Astrocyte of the spinal cord (primary cell): ENCODE measurements at places on chromosomes 7 and 10.
A peak's percentile ranks its signal among the peaks of the same experiment; 100 is the strongest.

DNA sequence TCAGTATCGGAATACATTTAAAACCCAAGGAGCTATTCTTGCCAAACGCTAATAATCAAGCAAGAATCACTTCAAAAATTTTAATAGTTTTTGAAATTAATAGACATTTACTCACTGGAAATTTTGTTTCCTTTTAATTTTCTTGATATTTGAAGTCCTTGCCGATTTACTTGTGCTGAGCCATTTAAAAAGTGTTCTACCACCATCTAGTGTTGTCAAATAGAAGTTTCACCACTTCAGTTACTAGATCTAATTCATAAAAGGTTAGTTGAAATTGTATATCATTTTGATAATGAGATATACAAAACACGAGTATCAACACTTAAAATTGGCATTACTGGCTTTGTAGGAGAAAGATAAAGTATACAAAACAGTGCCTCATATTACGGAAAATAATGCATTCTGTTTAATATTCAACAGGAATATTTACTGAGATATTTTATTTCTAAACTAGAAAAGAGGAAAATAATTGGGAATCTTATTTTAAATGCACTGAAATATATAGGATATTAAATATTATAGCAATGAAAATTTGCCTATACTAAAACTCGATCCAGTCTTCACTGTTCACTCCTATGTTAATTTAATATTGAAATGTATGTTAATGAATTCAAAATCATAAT is 664.8 kb upstream of the SEMA3D start:
- DNase-seq = peak; percentile 63

- no peak for DNase-seq
These were observed 10.4 kb upstream of the ZNF22 start for GRCh38 chr10:44990302-44990655.

DNA sequence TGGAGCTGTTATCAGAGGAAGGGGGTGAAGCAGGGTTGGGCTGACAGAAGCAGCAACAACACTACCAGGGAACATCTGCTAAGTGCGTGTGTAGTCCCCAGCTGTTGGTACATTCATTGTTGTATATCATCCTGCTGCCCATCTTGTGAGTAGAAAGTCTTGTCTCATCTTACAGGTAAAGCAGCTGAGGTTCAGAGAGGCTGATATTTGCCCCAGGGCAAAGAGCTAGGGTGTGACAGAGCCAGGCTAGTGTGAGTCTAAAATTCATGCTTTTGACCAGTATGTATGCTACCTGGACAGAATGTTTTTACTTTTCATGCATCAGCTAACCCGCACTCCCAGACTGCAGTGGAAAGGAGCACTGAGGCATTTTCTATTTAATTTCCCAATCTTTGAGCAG is 221.6 kb downstream of the STK31 start:
- no peak for DNase-seq

GRCh38 chr10:43292755-43293676 is 26.2 kb upstream of the RASGEF1A start:
- DNase-seq = peak; percentile 42

- DNase-seq = no peak
These were observed 65.9 kb upstream of the RSU1 start for GRCh38 chr10:16883084-16883483.

- peak; percentile 4 for DNase-seq
These were observed 723.3 kb downstream of the GRID1 start for GRCh38 chr10:85643171-85643844.

- DNase-seq = no peak
These were observed 103.7 kb downstream of the KCNMA1 start for GRCh38 chr10:77533887-77534278.

DNA sequence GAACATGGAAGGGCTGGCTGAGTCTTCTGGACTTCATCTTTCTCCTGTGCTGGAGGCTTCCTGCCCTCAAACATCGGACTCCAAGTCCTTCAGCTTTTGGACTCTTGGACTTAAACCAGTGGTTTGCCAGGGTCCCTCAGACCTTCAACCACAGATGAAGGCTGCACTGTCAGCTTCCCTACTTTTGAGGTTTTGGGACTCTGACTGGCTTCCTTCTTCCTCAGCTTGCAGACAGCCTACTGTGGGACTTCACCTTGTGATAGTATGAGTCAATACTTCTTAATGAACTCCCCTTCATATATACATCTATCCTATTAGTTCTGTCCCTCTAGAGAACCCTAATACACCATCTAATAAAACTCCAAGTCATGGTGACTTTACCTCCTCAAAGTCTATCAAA is 4.0 kb upstream of the CLEC5A start:
- no peak for DNase-seq

DNA sequence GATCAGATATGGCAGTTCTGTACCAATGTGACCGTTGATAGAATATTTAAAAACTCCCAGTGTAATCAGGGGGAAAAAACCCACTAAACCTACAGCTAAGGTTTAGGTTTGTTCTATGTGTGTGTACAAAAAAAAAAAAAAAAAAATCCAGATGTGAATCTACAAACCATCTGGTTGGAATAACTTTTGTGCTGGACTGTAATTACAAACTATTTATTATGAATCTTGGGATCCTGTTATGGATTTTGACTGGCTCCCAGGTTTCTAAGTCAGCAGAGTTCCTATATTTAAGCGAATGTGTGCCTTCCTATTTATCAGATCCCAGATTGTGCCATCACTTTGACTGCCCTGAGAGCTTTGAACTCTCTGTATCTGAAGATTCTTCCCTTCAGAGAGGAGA is 29.1 kb downstream of the BMPER start:
- DNase-seq = no peak

GRCh38 chr7:33760834-33761233 is 144.5 kb upstream of the BMPER start:
- DNase-seq = no peak

DNA sequence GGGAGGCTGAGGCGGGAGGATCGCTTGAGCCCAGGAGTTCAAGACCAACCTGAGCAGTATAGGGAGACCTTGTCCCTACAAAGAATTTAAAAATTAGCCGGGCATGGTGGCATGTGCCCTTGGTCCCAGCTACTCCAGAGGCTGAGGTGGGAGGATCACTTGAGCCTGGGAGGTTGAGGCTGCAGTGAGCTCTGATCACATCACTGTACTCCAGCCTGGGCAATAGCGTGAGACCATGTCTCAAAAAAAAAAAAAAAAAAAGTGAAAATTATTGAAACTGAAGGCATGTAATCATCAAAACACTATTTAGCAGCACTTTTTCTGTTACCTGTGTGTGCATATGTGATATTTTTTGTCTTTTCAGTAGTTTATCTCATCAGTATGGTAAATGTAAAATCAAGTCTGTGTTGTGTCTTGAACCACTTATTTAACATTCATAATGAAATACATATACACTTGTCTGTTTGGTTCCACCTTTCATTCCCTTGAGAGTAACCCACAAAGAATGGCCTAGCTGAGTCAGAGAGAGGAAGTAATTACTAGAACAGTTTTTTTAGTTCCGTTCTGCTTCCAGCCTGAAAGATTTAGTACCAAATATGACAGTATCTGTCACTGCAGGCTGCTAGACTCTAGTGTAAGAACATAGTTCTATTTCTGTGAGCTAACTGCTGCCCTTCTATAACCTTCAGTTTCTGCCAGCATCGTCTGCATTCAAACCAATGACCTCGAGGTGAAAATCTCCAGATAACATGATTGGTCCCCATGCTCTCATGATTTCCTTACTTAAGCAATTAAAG is 68.6 kb downstream of the MMRN2 start:
- DNase-seq = peak; percentile 51

- no peak for DNase-seq
These were observed 14.3 kb upstream of the MALSU1 start for GRCh38 chr7:23284871-23285270.

- peak; percentile 8 for DNase-seq
These were observed 67.7 kb downstream of the BRAF start for GRCh38 chr7:140857048-140857447.

DNA sequence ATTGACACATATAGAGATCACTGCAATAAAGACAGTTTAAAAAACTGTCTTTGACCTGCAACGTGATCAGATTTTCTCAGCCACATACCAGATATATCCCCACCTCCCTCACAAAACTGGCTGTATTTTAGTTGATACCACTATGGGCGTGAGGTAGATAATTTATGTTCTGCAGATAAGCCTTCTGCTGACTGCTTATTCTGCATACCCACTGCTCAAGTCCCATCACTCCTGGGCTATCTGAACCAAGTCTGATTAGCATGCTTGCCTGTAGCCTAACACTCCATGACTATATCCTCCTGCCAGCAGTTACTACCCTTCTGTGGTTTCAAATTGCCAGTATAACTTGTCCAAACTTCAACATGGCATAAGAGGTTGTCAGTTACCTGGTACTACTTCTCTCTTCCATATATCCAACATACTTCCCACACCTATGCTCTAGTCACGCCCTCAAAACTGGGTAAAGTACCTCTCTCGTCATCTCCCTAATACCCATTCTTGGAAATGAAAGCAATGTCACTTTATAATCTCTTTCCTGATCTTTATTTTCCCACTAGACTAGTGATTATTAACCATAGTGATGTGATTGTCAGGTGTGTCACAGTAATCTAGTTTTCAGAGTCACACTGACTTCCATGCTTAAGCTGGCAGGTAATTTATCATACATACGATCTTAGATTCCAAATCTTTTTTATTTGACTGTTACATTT is 70.7 kb downstream of the MALSU1 start:
- DNase-seq = no peak

DNA sequence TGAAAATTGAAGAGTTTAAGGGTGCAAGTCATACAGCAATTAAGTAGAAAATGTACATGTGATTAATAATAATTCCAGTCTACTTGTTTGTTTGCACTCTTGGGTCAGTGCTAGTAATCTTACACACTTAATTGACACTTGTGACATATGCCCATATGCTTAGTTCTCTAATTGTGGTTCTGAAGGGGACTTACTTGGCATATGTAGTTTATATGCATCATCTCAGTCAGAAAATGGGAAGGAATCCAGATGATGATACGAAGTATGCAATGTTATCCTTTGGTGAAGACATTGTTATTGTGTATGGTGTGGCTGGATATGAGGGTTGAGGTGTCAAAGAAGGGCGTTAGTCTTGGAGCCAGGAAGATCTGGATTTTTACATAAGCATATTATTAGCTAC is 193.5 kb upstream of the HDAC9 start:
- no peak for DNase-seq

- no peak for DNase-seq
These were observed 68.6 kb downstream of the CALD1 start for GRCh38 chr7:134847851-134848588.

DNA sequence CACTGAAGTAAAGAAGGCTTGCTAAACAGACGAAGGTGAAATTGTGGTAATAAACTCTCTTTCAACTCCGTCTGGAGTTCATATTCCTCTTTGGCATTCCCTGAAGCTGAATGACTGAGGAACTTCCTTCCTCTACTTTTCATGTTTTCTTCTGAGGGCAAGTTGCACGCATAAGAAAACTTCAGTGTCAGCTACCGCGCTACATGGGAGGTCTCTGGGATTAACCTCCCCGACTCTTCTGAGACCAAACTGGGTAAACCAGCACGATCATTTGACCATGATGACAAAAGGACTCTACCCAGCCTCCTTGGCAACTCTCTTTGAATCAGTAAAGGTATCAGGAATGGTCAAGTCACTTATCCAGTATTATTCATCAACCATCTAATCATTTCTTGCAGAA is 44.7 kb downstream of the RHOBTB1 start:
- no peak for DNase-seq

GRCh38 chr10:129442866-129443265 is 24.2 kb upstream of the MGMT start:
- no peak for DNase-seq

- DNase-seq = no peak
These were observed 8.4 kb downstream of the RELN start for GRCh38 chr7:103981003-103981423.

DNA sequence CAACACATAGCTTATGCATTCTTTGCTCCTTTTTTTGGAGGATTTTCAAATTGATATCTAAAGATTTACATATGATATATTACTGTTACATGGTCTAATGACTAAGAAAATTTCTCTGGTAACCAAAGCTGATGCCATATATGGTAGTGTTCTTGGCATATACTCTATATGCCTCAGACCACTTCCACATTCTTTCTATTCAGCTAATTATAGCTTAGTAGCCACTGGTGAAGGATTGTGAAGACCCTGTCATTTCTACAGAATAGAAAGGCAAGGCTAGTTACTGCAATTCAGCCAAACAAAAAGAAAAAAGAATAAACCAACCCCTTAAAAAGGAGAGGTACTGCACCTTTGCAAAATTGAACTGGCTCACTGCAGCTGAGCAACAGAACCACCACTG is 3.7 kb downstream of the PURB start:
- peak; percentile 86 for DNase-seq

GRCh38 chr10:84668186-84668763 is 339.9 kb downstream of the CCSER2 start:
- no peak for DNase-seq

DNA sequence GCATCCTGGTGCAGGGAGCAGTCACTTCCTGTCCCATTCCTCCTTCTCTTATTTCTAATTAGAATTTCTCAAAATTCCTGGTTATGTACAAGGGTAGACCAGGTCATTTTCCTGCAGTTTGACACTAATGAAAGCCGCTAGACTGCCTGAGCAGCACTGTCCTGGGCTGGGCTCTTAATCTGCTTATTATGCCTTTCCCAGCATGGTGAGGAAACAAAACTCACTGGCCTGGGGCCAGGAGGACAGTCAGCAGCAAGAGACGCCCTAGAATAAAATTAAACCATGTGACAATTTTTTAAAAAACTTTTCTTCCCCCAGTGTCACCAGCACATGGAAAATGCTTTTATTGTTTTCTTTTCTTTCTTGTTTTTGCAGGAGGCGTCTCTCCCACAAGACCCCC is 647.5 kb downstream of the TYW1 start:
- DNase-seq = no peak

GRCh38 chr7:151351027-151351426 is 9.4 kb downstream of the NUB1 start:
- no peak for DNase-seq

DNA sequence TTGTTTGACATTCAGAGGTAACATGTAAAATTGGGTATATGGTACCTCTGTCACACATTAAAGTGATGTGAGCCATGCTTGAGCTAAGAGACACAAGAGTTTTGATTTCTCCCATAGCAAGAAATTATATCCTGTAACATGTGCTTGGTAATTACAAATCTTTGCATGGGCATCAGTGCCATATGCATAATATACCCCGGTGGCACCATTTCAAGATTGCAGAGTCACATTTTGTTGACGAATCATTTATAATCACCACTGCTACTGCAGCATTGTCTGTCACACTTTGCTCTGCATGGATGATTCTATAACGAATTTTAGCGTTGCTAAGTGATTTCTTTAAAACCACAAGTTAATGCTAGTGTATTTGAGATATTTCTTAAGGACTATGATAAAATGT is 443.7 kb upstream of the LRRN3 start:
- DNase-seq = no peak

GRCh38 chr7:71480791-71481190 is 348.8 kb downstream of the GALNT17 start:
- DNase-seq = no peak

DNA sequence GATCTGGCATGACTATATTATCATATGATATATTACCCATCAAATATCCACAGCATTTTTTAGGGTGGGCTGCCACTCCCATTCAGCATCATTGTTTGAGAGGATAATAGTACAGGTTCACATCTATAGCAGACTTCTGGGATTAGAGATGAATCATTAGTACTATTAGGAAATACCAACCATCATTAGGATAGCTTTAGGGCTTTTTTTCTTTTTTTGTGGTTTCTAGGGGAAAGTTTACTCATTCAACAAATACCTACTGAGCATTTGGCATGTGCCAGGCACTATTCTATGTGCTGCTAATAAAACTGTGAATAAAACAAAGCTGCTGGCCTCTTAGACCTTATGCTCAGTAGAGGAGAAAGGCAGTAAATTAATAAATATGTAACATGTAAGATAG is 40.6 kb downstream of the NHLRC2 start:
- peak; percentile 50 for DNase-seq
